ENCODE measurements at places on chromosomes 4 and X.

- no peak for DNase-seq
Measured at GRCh38 chrX:146481735-146482134, 327.8 kb upstream of the CXorf51B start.

- no peak for DNase-seq
Measured at GRCh38 chr4:41744572-41745291, 3.8 kb downstream of the PHOX2B start.

GRCh38 chr4:10164877-10165283 is 48.3 kb upstream of the WDR1 start:
- peak; percentile 45 for DNase-seq

- no peak for DNase-seq
Measured at GRCh38 chrX:97898798-97899197, 1015.1 kb downstream of the RPA4 start.

DNA sequence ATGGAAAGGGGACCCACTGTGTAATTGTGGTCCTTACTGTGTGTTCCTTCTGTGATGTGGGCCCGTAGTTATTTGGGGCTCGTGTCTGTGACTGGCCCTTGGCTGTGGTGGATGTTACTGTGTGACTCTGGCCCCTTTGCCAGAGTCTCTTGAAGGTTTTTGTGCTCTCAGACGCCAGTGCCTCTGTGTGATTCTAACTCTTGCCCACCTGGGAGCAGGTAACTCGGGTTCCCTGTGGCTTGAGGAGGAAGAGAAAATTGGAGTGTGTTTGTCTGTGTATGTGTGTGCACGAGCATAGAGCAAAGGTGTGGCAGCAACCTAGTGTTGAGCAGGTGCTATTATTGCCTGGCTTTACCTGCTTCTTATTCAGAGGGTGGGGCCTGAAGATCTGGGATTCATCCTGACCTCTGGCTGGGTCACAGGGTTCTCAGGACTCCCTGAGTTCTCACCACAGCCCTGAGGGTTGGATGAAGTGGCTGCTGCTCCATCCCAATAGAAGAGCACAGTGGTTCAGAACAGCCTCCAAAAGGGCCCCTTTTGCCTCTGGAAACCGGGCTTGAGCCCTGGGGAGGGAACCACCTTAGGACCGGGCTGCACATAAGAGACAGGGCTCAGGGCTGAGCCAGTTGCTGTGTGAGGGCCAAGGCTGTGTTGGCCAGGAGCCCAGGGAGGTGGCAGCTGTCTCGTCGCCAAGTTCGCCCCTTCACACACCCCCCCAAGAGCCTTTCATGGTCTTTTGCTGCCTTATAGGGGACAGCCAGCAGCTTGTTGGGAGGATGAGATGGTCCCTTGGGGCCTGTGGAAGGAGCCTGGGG is 1.3 kb downstream of the RBM10 start:
- DNase-seq = no peak

GRCh38 chrX:63282077-63282476 is 69.1 kb downstream of the SPIN4 start:
- no peak for DNase-seq

- DNase-seq = no peak
Measured at GRCh38 chr4:172975651-172976229, 192.9 kb upstream of the GALNT7 start.

GRCh38 chr4:138055890-138056289 is 186.3 kb downstream of the SLC7A11 start:
- DNase-seq = no peak

GRCh38 chrX:15790769-15791290 is 546 bp downstream of the ZRSR2 start:
- no peak for DNase-seq

GRCh38 chr4:186039697-186040096 is 29.3 kb upstream of the TLR3 start:
- no peak for DNase-seq

DNA sequence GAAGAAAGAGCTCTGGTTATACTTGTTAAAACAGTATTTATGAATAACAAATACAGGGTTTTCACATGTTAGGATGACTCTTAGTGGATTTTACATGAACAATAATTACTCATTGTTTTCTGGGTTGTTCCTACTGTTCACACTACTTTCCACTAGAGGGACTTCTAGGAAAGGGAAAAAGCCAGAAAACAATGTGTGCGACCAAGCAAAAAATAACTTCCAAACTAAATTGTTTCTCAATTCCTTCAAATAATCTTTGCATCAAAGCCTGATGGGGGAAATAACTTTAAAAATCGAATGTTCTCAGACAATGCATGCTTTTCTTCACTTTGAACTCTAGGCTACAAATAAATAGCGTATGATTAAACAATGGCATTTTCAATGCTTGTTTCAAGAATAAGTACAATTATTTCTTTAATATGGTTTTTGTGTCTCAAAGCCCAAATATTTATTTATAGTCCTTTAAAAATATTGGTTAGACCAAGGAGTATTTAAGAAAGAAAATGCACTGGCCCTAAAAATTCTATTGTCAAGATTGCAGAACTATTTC is 72.1 kb upstream of the ETNPPL start:
- DNase-seq = no peak

GRCh38 chr4:3241898-3242524 is 6.9 kb upstream of the MSANTD1 start:
- DNase-seq = no peak

DNA sequence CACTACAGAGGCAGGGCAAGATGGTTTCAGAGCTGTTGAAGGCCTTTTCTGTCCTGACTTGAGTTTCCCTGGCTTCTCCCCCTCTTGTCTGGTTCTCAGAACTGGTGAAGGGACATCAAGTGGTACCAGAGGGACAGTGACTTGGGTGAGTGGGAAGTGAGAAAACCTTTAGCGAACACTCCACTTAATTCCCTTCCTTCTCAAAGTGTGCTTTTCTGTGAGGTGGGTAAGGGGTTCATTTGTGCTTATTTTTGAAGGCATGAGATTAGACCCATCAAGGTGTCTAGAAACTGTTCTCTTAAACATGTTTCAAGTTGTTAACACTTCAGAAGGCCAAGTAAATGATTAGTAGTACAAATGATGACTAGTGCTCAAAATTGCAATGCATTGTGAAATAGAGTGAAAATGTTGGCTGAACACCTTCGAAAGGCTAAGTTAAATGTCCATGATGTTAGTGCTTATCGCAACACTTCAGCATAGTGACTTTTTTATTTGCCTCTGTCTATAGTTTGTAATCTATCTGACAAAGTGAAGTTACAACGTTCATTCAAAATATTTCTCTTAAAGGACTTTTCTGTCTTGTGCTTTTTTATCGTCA is 2.8 kb downstream of the AREG start:
- DNase-seq = no peak

DNA sequence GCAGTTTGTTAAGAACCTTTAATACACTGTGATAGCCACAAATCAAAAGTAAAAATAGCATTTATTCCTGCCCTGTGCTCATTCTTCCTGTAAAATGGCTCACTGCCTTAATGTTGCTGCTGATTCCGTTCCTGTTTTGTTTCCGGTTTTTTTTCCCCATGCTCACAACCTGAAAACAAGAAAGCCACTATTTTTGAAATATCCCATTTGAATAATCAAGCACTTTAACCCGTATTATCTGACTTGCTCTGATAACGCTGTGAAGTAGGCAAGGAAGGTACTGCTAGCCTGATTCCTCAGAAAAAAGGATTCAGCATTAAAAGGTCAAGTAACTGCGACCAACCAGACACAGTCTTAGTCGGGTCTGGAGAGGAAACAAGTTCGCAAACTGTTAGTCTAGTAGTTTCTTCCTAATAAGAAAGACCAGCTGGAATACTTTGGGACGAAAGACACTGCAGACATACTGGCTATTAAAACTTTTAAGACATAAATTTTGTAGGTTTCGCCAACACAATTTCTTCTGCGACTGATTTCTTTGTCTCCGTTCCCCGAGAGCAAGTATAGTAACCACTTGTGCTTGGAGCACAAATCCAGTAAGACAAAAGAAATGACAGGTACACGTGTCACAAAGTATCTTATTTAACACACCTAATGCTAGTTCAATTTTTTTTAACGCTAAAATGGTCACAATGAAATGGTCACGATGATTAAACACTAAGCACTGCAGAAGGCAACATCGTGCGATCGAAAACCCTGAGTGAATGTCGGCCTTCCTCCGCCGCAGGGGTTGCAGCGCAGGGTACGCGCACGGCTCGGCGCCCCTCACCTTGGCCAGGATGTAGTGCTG is 802 bp downstream of the COX18 start:
- no peak for DNase-seq

DNA sequence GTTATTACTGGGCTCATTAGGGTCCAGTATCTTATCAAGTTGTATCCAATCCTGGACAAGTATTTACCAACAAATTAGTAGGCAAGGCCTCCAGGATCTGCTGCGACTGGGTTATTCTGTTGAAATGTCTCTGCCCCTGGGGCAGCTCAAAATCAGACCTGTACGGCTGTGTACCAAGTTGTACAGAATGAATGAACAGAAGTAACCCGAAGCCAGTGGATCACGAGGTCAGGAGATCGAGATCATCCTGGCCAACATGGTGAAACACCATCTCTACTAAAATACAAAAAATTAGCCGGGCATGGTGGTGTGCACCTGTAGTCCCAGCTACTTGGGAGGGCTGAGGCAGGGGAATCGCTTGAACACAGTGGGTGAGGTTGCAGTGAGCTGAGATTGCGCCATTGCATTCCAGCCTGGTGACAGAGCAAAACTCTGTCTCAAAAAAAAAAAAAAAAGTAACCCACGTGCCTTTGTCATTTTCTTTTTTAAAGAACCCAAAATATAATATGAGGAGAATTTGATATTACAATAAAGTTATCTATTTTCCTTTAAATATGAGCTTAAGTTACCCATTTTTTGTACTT is 127.3 kb downstream of the CBR4 start:
- no peak for DNase-seq

DNA sequence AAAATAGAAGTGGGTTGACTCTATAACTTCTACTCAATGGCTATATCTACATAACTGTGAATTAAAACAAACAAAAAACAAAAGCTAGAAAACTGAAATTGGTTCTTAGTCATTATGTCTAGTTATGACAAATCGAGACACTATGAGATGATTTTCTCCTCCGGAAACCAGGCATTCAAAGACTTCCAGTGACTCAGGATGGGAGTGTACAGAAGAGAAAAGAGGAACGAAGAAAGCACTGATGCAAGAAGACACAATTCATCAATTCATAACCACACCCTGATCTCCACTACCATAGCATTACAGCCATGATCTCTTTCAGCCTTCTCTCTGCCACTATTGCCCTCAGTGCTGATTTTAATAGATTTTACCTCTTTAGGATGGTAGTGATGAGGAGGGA is 253.6 kb downstream of the CBLL2 start:
- no peak for DNase-seq

- no peak for DNase-seq
Measured at GRCh38 chr4:81165861-81166430, 49.1 kb downstream of the PRKG2 start.

- no peak for DNase-seq
Measured at GRCh38 chr4:114136069-114136468, 156.6 kb upstream of the ARSJ start.

- no peak for DNase-seq
Measured at GRCh38 chr4:129098531-129099001, 2.6 kb downstream of the C4orf33 start.

GRCh38 chrX:18649498-18649951 is 22.4 kb downstream of the RS1 start:
- no peak for DNase-seq

DNA sequence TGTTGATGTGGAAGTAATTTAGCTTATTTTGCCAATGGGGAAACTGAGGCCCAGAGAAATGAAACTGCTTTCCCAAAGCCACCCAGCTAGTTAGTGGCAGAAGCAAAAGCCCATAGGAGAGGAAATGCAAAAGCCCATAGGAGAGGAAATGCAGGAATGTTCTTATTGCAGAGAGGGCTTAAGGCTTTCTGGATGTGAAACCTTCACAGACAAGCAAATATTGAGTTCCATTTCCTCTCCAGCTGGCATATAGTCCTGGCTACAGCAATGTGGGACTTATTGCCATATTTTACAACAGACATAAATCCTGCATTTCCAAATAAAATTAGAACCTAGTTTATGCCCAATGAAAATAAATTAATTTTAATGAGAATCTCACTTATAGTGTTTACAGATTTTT is 69.7 kb downstream of the TMEM154 start:
- DNase-seq = no peak

DNA sequence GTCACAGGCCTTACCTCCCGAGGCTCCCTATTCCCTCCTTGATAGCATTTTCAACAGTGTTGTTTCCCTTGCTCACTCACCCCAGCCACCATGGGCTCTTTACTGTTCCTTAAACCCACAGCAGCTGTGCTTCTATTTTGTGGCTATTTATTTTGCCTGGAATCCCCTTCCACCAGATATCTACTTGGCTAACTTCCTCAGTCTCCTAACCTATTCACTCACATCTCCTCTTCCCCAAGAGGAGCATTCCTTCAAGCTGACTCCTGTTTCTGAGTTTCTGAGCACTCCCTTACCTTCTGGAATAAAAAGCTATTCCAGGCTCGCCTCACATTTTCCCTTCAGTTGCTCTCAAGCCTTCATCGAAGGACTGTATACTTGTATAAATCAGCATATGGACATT is 50.5 kb downstream of the CXCL1 start:
- DNase-seq = no peak

- DNase-seq = no peak
Measured at GRCh38 chr4:47801481-47802002, 36.3 kb downstream of the CORIN start.

- DNase-seq = no peak
Measured at GRCh38 chrX:13418126-13419097, 98.6 kb upstream of the ATXN3L start.

GRCh38 chr4:112312610-112313239 is 15.6 kb downstream of the ALPK1 start:
- DNase-seq = no peak

- DNase-seq = no peak
Measured at GRCh38 chrX:3345281-3346191, 916 bp downstream of the MXRA5 start.

DNA sequence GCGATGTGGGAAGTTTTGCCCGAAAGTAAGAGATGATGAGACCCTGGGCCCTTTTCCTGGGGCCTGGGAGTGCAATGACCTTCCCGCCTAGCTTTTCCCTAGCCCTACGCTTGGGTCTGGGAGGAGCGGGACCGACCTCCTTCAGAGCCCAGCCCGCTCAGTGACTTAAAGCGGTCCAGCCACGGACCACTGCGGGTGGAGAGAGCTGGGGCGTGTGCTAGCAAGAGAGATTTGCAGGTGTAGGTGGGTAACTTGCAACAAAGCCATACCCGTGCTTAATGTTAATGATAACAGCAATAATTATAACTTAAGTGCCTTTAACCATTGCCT is 503 bp upstream of the PDE5A start:
- no peak for DNase-seq

DNA sequence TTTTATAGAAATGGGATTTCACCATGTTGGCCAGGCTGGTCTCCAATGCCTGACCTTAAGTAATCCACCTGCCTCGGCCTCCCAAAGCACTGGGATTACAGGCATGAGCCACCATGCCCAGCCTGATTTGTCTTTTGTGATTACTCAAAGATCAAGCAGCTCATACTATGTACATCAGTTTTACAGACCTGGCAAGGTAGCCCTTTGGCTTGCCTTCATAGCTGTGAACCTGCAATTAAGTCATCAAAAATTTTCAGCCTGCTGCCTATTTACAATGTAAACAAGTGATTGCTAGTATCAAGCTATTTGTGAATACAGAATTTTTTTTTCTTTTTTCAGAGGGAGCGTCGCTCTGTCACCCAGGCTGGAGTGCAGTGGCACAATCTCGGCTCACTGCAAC is 46.2 kb downstream of the GSX2 start:
- no peak for DNase-seq

GRCh38 chrX:48945517-48946348 is 11.7 kb downstream of the OTUD5 start:
- DNase-seq = no peak

GRCh38 chr4:142846729-142847596 is 862 bp upstream of the INPP4B start:
- no peak for DNase-seq
